ENCODE measurements at places on chromosomes 1 and 21.

- DNase-seq: no peak
These were observed 86.0 kb upstream of the ZBTB40 start for GRCh38 chr1:22365331-22366295.

DNA sequence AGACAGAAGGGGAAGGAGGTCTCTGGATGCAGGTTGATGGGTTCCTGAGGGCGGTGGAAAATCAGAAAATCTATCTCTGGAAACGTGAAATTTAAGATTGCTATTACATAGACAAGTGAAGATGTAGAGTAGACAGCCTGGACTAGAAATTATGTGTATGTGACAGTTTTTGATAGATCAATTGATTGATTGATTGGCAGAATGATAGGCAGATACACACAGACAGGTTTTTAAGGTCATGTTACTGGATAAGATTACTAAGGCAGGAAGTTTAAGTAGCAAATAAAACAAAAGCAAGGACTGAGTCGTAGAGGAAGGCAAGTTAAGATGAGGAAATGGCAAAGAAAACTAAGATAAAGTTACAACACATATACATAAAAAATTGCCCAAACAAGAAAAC is 124.7 kb downstream of the RGS21 start:
- no peak for DNase-seq

DNA sequence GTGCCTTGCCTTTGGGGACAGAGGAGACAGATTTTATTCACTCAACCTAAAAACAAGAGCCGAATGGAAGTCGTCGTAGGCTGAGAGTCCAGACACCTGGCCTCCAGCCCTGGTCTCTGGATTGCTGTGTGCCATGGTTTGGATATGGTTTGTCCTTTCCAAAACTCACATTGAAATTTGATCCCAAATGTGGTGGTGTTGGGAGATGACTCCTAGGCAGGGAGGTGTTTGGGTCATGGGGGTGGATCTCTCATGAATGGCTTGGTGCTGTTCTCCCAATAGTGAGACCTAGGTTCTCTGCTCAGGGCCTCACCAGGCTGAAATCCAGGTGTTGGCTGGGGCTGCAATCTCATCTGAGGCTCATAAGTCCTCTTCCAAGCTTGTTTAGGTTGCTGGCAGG is 75.5 kb downstream of the FOXD2 start:
- DNase-seq: no peak

GRCh38 chr1:7262611-7263010 is 477.4 kb downstream of the CAMTA1 start:
- no peak for DNase-seq

DNA sequence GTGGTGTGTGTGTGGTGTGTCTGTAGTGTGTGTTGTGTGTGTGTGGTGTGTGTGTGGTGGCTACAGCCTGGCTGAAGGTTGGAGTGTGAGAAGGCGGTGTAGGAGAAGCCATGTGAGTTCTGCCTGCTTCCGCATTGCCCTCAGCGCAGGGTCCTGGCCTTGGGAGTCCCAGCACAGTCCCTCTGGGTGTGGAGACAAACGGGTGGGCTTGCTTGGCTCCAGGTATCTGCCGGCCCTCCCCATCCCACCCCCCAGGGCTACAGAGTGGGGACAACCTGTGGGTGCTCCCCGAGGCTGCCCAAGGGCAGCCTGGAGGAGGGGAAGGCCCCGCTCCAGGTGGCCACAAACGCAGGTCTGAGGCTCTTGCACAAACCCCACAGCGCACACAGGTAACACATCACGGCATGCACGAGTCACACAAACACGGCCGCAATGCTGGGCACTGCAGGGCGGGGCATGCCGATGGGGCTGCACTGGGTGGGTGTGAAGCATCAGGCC is 31.7 kb upstream of the ADARB1 start:
- no peak for DNase-seq

DNA sequence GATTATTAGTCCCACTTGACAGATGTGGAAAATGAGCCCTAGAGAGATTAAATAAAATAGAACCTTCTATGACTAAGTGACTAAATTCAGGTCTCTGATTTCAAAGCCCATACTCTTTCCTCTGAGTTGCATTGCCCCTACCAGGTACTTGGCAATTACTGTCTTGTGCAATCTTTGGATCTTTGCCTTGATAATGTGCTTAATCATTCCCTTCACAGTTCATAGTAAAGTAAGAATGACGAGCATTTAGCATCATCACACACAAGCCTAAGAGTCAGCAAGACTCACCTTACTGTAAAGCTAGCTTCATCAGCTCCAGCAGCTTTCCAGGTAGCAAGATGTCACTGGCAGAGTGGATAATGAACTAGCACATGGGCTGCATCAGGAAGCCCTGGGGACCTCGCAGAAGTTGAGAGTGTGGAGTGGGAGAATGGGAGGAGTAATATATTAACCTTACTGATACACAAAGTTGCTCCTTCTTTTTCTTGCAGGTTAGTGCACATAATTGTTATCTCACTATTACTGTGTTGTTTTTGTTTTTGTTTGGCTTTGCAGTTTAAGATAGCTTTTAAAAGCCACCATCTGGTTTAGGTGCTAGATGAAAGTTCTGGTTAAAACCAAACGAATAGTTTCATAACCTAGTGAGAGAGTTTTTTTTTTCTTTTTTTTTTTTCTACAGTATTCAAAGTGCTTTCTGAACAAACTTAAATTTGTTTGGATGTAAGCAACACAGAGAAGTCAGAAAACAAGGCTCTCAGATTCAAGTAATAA is 71.8 kb downstream of the PBX1 start:
- no peak for DNase-seq

- DNase-seq: peak; percentile 50
These were observed 4.1 kb downstream of the EIF2D start for GRCh38 chr1:206608108-206608698.

Data from NCI-H1694 (cell line).